ENCODE measurements at places on chromosomes 3 and 15.

DNA sequence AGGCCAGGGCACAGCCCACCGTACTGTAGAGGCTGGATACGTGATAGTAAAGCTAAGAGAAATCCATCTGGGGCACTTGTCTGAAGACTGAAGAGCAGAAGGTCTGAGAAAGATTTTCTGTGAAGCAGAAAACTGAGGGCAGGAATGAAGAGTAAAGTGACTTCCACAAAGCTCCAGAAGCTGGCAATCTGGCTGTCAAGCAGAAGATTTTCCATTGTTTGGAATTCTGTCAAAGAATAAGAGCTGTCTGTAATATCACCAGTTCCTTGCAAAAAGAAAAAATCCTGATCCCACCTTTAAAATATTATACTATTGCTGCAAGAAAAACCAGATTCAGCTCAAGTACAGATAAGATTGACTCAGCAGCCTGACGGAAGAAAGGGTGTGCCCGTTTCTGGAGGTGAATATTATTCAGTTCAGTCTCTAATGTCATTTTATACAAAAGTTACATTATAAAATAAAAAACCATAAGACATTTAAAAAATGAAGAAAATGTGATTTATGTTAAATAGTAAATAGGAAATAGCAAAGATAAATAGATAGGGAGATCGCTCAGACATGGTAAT, 550.4 kb upstream of the SGO1 start:
- no peak for DNase-seq

GRCh38 chr3:46759239-46760167, 41.8 kb upstream of the PRSS50 start:
- DNase-seq, result no peak

GRCh38 chr15:93231261-93231925, 142.4 kb upstream of the RGMA start:
- DNase-seq, result no peak

GRCh38 chr15:40744815-40745152, 10.3 kb downstream of the RMDN3 start:
- no peak for DNase-seq

GRCh38 chr3:42717306-42717705, 14.7 kb upstream of the HHATL start:
- no peak for DNase-seq

DNA sequence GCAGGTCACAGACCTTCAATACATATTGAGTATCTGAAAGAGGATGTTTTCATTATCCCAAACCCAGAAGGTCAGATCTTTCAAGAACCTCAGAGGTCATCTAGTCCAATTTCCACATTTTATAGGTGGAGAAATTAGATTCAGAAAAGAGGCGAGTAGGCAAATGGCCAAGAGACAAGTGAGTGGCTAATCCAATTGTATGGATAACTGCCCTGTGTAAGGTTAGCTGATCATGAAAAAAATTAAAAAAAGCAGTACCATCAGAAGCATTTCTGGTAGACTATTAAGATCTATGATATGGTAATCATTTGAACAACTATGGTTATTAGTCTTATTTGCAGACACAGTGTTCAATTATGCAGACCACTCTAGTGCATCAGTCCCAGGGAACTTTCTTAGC, 660.7 kb upstream of the CFAP20DC start:
- no peak for DNase-seq

- DNase-seq, result no peak
Measured at GRCh38 chr15:88234711-88235110, 21.8 kb downstream of the NTRK3 start.

- peak; percentile 36 for DNase-seq
Measured at GRCh38 chr3:171980578-171981270, 58.7 kb upstream of the FNDC3B start.

DNA sequence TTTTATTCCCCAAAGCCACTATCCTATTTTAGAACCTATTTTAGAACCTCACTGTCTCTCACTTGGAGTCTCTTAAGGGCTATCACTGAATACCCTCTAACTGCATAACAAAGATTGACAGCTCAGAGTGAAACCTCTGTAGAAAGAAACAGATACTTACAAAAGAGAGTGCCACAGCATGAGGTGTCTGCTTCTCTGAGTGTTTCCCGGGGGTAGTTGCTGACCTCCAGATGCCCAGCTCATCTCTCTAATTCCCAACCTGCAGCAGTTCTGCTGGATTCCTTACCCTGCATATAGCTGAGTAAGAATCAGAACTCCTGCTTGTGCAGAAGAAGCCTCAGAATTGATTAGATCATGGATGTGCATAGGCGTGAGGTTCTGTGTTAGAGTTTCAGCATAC, 34.5 kb downstream of the P3H2 start:
- no peak for DNase-seq

DNA sequence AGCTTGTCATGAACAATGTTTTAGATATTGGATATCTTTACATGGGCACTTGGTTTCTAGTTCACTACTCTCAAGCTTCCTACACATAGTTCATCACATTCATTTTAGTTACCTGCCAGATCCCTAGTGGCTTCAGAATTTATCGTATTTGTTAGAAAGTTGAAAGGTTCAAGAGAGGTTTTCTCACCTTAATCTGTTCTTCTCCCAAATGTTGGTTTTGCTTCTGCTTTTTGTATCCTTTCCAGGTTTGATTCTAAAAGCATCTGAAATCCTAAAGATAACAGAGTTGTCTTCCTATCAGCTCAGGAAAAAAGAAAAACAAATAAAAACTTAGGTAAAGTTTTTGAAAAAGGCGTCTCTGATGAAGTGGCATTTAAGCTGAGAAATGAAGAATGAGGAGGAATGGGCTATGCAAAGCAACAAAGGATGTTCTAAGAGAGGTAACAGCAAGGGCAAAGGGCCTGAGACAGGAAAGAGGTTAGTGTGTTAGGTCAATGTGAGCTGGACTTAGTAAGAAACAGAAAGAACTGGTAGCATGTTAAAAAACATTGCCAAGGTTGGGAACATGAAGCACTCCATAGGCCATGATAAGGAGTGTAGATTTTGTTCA, 104.7 kb upstream of the CMC1 start:
- no peak for DNase-seq

Data from AG10803 (cell line).